ENCODE measurements at places on chromosomes 4 and X.

DNA sequence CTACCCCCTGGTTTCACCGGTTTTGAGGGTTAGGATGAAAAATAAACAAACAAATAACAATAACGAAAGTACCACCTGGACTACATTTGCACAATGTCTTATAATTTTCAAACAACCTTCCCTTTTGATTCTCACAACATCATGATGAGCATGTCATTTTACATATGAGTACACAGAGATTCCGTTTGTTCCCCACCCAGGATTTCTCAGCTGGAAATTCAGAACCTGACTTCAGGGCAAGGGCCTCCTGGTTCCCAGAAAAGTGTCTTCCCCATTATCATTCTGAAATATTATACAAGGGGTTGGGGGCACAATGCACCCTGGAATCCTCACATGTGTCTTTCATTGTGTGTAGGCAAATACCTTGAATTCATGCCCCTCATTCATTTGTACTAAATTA, 135.8 kb upstream of the NOCT start:
- DNase-seq: no peak

GRCh38 chr4:26204911-26205370, 115.9 kb upstream of the RBPJ start:
- no peak for DNase-seq

- no peak for DNase-seq
These were observed 46.5 kb downstream of the FGF2 start for GRCh38 chr4:122873146-122873545.

- no peak for DNase-seq
These were observed 50.0 kb downstream of the LUZP4 start for GRCh38 chrX:115339441-115340025.

GRCh38 chrX:53163436-53163835, 61.6 kb downstream of the KDM5C start:
- DNase-seq: no peak

- no peak for DNase-seq
These were observed 180.7 kb downstream of the PDGFC start for GRCh38 chr4:156790866-156791265.

DNA sequence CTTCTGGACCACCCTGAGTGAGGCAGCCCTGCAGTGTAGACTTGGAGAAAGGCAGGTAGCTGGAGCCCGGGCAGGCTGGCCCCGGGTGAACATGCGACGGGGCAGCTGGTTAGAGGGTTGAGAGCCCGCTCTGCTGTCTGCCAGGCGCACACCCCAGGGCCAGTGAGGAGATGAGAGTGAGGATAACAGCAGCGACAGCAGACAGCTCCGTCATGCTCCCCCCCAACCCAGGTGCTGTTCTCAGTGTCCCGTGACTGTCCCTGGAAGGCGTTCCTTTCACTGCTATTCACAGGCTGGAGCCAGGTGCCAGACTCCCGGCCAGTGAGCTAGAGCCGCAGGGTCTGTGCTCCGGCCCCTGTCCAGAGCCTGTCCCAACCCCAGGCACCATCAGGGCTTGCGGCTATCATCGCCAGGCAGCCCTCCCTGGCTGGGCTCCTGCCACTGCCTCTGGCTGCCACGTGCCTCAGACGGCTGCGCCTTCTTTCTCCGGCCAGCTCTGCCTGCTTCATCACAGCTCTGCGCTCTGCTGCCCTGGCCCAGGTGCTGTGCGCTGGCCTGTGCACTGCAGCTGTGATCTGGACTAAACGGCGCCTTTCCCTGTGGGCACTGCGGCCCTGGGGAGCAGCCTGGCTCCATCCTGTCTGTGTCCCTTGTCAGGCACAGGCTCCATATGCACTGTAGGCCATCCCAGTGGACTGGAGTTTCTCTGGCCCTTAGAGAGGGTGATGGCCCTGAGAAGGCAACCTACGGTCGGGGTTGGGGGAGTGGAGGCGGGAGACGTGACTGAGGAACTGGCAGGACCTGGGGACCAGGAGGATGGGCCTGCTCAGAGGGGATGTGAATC, 19.8 kb downstream of the NSG1 start:
- DNase-seq: no peak

- no peak for DNase-seq
These were observed 89.2 kb downstream of the CDS1 start for GRCh38 chr4:84672177-84672576.

GRCh38 chrX:151970661-151971060, 3.8 kb downstream of the GABRE start:
- peak; percentile 19 for DNase-seq

All from SW 1271 (cell line).